ENCODE measurements at places on chromosomes 16 and 17.

GRCh38 chr16:55508941-55509931 is at the start of gene LPCAT2:
Gene LPCAT2 (plus strand): TSS chr16:55509072. CDS start chr16:55509182, 110 bp downstream.
- DNase-seq: peak; percentile 92

- DNase-seq: no peak
Measured at GRCh38 chr17:43737722-43738121, 20.9 kb downstream of the SOST start.

DNA sequence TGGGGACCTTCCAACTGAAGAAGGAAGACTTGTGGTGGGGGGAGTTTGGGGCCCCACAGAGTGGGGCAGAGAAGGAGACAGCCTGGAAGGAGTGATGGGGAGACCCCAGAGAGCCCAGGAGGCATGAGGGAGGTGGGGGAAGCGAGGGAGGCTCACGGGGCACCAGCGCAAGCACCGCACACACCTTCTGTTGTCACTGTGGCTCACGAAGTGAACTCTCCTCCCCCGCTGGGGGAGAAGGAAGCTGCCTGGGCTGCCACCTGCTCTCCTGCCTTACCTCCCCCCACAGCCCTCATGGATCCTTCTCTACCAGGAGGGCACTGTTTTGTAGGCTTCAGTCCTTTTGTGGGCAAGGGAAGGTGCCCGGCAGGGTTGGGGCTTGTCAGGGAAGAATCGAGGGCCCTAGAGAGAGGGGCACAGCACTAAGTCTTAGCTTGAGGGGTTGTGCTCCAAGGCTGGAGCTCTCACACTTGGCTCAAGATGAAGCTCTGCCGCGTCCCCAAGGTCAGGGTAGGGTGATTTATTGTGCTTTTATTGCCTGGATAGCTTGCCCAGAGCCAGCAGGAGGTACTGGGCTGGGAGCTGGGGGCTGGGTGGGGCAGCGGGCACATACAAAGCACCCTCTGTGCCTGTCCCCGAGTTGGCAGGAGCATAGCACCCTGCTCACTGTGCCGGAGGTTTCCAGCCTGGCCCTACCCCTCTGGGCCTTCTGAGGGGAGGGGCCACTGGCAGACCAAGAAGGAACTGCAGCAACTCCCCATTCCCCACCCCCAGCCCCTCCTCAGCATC is 4.6 kb upstream of the STARD3 start:
- DNase-seq: no peak

DNA sequence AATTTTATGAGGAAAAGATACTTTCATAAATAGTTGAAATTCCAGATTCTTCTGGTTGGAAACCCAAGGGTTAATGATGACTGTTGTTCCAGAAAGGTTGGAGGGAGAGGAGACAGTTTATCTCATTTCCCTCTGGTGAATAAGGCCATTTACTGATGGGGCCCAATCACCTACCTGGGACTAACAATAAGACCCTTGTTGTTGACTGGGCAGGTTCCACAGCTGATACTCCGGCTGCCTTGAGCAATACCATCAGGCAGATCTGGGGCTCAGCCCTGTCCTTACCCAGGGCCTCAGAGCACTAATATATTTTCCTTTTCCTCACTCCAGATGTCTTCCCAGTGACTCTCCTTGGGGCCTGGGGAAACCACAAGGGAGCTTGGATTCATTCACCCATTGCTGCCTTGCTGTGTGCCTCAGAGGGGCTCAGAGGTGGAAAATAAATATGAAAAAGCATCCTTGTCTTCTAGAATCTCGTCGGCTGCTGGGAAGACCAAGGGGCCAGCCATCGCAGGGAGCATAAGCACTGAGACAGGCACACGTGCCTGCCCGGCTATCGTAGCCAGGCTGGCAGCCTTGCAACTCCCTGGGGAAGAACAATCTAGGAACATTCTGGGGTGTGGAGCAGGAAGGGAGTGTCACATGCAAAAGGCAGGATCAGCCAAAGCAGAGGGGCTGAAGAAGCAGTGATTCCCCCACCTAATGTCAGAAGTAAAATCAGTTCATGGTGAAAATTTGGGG is 54.4 kb downstream of the MPRIP start:
- DNase-seq: no peak

Measured in AG08396 (cell line).